Endothelial cell of umbilical vein (primary cell): ENCODE measurements at places on chromosomes 2 and 18. TPM values are rescaled to one million over a fixed set of nuclear protein-coding genes. Genes with fewer than 3 reads are reported as not detected.

CGREF1 gene
- polyA plus RNA-seq = 2.7 and 2.9 TPM in 2 replicates

DNA sequence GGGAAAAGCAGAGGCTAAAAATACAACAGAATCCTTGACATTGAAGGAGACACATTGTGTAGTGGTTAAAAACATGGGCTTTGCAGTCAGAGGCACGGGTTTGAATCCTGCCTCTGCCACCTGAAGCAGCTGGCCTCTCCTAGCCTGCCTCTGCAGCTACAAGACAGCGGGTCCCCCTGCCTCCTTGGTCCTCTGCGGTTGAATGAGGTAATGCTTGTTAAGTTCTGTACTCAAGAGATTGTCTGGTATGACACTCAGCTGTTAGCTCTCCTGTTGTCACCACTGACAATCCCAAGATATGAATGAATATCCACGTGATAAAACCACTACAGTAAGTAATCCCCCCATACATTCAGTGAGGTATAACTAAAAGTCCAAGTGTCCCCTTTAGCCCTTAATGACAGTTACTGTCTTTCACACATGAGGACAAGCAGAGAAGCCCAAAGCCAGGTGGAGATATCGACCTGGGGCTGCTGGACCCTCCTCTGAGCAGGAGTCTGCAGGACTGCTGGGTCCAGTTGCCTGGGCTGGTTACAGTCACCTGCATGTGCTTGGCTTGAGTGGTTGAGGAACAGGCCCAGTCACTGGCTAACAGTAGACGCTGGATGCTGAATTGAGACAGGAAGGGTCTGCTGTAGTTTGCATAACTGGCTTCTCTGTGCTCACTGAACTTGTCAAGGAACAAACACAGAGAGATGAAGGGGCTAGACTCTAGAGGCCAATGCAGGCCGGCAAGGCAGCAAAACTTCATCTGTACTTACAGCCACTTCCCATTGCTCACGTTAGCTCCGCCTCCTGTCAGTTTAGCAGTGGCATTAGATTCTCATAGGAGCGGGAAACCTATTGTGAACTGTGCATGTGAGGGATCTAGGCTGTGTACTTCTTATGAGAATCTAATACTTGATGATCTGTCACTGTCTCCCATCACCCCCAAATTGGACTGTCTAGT is 85.5 kb downstream of the TGFA start:
- no peak overlapping the region for H3K27ac ChIP-seq
- no peak for DNase-seq
- no peaks in the 10 kb centered on the region for H3K4me1 ChIP-seq

GRCh38 chr2:3192281-3192818 is 185.3 kb downstream of the EIPR1 start:
- no peaks in the 10 kb centered on the region for H3K4me1 ChIP-seq
- no peak overlapping the region for H3K27ac ChIP-seq
- no peak for DNase-seq
- H3K27me3 ChIP-seq = no peaks in the 10 kb centered on the region

- no peak for DNase-seq
- H3K4me3 ChIP-seq = no peak overlapping the region
- no peaks in the 10 kb centered on the region for H3K4me1 ChIP-seq
- no peaks in the 10 kb centered on the region for H3K36me3 ChIP-seq
- H3K27ac ChIP-seq = no peak overlapping the region
Observed at GRCh38 chr2:18047896-18048657, 169.6 kb downstream of the KCNS3 start.

DNA sequence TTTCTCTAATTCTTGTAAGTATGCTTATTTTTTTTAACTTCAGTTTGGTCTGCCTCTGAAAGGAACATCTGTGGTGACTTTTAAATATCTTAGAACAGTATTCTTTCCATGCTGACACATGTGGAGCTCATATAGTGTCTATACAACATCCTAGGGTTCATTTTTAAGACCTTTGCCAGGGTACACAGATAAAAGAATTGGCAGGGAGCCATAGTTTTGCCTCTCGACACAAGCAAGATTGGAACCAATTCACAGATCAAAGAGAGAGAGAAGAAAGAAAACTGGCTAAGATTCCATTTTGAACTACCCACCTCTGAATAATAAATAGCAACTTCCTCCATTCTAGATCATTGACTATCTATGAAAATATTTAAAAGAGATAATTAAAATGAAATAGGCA is 142.7 kb upstream of the ST6GAL2 start:
- H3K36me3 ChIP-seq = no peaks in the 10 kb centered on the region
- no peaks in the 10 kb centered on the region for H3K27me3 ChIP-seq
- H3K27ac ChIP-seq = no peak overlapping the region
- DNase-seq = no peak
- no peak overlapping the region for H3K4me3 ChIP-seq

- no peaks in the 10 kb centered on the region for H3K27me3 ChIP-seq
- no peak overlapping the region for H3K4me3 ChIP-seq
- H3K36me3 ChIP-seq = no peaks in the 10 kb centered on the region
- DNase-seq = peak; percentile 56
- peaks cover 7% of the 10 kb centered on the region for H3K4me1 ChIP-seq
- no peak overlapping the region for H3K27ac ChIP-seq
Observed at GRCh38 chr2:180761224-180761623, 219.2 kb upstream of the UBE2E3 start.

DNA sequence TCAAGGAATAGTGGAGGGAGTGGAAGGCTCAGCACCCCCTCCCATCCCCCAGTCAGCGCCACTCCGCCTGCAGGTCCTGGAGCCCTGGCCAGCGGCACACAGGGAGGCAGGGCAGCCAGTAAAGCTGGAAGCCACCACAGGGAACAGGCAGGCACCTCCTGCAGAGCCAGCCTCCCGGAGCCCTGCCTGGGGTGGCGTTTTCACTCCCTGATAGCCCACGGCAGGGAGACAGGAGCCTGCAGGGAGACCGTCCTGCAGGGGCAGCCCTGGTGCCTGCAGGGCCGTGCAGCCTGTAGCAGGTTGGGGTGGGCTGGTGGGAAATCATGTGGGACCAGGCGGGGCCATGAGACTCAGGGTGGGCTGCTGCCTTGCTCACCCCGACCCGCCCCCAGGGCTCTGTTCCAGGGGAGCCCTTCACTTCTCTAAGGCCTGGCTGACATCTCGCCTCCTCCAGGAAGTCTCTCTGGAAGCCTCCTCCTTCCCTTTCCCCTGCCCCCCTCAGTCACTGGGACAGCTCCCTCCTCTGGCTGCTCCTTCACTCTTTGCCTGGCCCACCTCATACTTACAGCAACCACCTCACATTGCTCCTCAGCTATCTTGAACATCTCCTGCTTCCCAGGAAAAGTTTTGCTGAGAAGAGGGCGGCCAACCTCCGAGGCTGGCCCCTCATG is 221.0 kb downstream of the GLI2 start:
- no peak overlapping the region for H3K27ac ChIP-seq
- no peak for DNase-seq
- no peaks in the 10 kb centered on the region for H3K36me3 ChIP-seq
- no peak overlapping the region for H3K4me3 ChIP-seq
- H3K4me1 ChIP-seq = no peaks in the 10 kb centered on the region
- H3K27me3 ChIP-seq = no peaks in the 10 kb centered on the region

IRS1 gene
- 0.10 and 0.13 TPM in 2 replicates for polyA plus RNA-seq

- peak overlapping the region; percentile 34 for H3K27ac ChIP-seq
- H3K36me3 ChIP-seq = no peaks in the 10 kb centered on the region
- H3K4me3 ChIP-seq = no peak overlapping the region
- H3K4me1 ChIP-seq = peaks cover 41% of the 10 kb centered on the region
- H3K27me3 ChIP-seq = no peaks in the 10 kb centered on the region
Observed at GRCh38 chr2:177548636-177549035, 156.1 kb downstream of the AGPS start.

BCL2 gene
- polyA plus RNA-seq = 0.35 and 0.45 TPM in 2 replicates

- DNase-seq = no peak
- H3K27me3 ChIP-seq = peaks cover 3% of the 10 kb centered on the region
Observed at GRCh38 chr18:13395577-13395976, 177.0 kb downstream of the LDLRAD4 start.

SFTPB gene
- not detected in 2 replicates for polyA plus RNA-seq

SRD5A2 gene
- not detected in 2 replicates for polyA plus RNA-seq

DNA sequence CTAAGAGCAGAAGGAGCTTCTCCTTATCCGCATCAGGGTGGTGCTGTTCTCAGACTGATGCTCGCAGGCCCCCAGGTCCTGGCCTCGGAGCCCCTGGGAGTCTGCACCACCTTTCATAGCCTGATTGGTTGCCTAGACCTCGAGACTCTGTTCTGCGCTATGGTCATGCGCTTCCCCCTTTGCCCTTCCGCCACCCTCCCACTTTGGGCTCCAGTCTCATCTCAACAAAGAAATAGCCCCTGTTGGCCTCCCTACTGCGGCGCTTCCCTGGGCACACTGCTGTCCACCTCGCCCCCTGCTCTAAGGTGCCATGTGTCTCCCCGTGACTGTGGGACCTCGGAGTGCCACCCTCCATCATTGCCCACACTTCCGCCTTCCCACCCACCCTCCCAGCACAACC is 102.9 kb upstream of the TWIST2 start:
- H3K4me3 ChIP-seq = no peak overlapping the region
- no peaks in the 10 kb centered on the region for H3K4me1 ChIP-seq
- no peak for DNase-seq
- no peak overlapping the region for H3K27ac ChIP-seq
- no peaks in the 10 kb centered on the region for H3K36me3 ChIP-seq

RASGRP3 gene
- polyA plus RNA-seq = 14.3 and 16.0 TPM in 2 replicates

GREB1L gene
- polyA plus RNA-seq = 0.27 and 0.41 TPM in 2 replicates

DNA sequence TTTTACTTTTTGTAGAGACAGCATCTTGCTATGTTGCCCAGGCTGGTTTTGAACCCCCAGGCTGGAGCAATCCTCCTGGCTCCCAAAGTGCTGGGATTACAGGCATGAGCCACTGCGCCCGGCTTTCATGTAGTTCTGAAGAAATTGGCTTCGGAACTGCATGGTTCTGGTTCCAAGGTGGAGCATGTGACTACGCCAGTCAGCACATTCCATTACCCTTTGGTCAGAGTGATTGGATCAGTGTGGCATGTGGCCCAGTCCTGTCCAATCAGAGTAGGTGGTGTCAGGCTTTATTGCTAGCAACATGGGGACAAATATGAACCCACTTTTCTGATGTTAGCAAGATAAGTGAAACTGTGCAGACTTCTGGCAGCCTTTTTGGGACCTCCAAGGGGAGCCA is 16.3 kb upstream of the ATOH8 start:
- DNase-seq = no peak
- H3K27ac ChIP-seq = no peak overlapping the region
- H3K4me1 ChIP-seq = peaks cover 39% of the 10 kb centered on the region
- H3K27me3 ChIP-seq = no peaks in the 10 kb centered on the region

- H3K36me3 ChIP-seq = no peaks in the 10 kb centered on the region
- DNase-seq = no peak
- no peaks in the 10 kb centered on the region for H3K4me1 ChIP-seq
- H3K27me3 ChIP-seq = no peaks in the 10 kb centered on the region
- H3K4me3 ChIP-seq = no peak overlapping the region
Observed at GRCh38 chr18:51092117-51092516, 62.1 kb downstream of the SMAD4 start.

OTOS gene
- not detected in 2 replicates for polyA plus RNA-seq

DNA sequence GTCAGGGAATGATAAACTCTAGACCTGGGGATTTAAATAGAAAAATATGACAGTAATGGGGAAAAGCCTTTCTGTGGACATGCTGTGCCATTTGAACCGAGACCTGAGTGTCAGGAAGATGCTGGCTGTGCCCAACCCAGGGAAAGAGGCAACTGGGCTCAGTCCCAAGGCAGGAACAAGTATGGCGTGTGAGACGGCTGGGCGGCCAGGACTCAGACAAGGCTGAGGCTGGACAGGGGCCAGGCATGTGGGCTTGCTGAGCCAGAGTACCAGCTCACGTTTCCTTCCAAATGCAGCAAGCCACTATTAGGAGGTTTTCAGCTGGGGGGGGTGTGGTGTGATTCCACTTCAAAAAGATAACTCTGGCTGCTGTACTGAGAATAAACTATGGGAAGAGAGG is 92.4 kb downstream of the INPP5D start:
- no peak overlapping the region for H3K27ac ChIP-seq
- H3K27me3 ChIP-seq = no peaks in the 10 kb centered on the region
- no peak overlapping the region for H3K4me3 ChIP-seq
- peaks cover 41% of the 10 kb centered on the region for H3K36me3 ChIP-seq
- DNase-seq = peak; percentile 17

CABLES1 gene
- polyA plus RNA-seq = 28.7 and 40.2 TPM in 2 replicates

ARHGEF4 gene
- 0.03 TPM in 1 of 2 replicates, not detected in the other for polyA plus RNA-seq

FAM124B gene
- 91.7 and 119 TPM in 2 replicates for polyA plus RNA-seq

TEX51 gene
- polyA plus RNA-seq = not detected in 2 replicates

TANC1 gene
- polyA plus RNA-seq = 52.2 and 58.9 TPM in 2 replicates

DNA sequence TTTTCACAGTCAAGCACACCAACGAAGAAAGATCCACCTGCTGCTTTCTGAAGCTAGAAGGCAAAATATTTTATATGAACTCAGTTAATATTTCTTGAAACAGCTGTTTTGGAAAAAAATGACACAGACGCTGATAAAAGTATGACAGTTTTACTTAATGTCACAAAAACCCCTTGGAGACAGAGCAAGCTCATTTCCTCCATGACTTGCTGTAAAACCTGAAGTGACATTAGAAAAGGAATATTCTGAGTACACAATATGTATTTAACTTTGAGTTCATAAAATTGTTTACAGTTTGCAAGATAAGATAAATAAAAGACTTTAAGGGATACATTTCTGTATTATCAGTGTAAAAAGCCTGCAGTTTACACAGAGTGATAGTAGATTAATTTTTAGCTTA is 105.4 kb downstream of the DSEL start:
- no peaks in the 10 kb centered on the region for H3K36me3 ChIP-seq
- no peak overlapping the region for H3K4me3 ChIP-seq
- no peak overlapping the region for H3K27ac ChIP-seq
- no peak for DNase-seq

GRCh38 chr18:51754566-51754965 is 557.1 kb upstream of the MEX3C start:
- no peaks in the 10 kb centered on the region for H3K27me3 ChIP-seq
- H3K4me1 ChIP-seq = no peaks in the 10 kb centered on the region
- H3K36me3 ChIP-seq = no peaks in the 10 kb centered on the region
- no peak overlapping the region for H3K4me3 ChIP-seq

- peak; percentile 49 for DNase-seq
- H3K4me1 ChIP-seq = peaks cover 20% of the 10 kb centered on the region
- peak overlapping the region; percentile 47 for H3K27ac ChIP-seq
- no peaks in the 10 kb centered on the region for H3K27me3 ChIP-seq
- no peak overlapping the region for H3K4me3 ChIP-seq
Observed at GRCh38 chr2:69083235-69083748, 70.3 kb downstream of the ANTXR1 start.

DNA sequence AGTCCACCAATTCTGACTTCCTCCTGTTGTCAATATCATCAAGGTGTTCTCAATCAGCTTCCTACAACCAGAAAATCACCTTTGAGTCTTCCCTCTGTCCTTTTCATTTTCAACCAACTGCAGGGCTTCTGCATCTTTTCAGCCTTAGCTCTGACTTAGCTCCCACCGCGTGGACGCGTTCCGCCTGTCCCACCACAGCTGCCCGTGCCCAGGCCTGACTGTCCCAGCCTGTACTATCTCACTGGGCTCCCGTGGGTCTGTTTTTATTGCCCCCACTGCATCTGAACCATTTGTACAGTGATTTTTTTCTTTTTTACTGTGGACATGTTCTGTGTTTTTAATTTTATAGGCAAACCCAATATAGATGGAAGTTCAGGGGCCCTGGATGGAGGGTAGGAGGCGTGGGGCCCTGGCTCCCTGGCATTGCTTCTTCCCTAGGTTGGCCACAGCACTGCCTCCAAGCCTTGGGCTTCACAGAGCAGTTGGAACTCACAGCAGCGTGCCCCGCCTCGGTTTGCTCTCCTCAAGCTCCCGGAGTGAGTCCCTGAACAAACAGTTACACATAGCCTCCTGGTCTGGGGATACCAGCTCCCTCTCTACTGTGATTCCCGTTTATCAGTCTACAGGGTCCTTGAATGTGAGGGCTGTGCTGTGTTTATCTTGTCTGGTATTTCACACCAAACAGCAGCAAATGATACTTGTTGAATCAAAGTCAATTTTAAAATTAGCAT is 280.6 kb upstream of the PXDN start:
- no peak overlapping the region for H3K27ac ChIP-seq
- no peak overlapping the region for H3K4me3 ChIP-seq
- no peaks in the 10 kb centered on the region for H3K4me1 ChIP-seq
- H3K27me3 ChIP-seq = no peaks in the 10 kb centered on the region
- DNase-seq = no peak
